IPS-NIHi11 (cell line): ENCODE measurements at places on chromosomes 3 and 15.

DNA sequence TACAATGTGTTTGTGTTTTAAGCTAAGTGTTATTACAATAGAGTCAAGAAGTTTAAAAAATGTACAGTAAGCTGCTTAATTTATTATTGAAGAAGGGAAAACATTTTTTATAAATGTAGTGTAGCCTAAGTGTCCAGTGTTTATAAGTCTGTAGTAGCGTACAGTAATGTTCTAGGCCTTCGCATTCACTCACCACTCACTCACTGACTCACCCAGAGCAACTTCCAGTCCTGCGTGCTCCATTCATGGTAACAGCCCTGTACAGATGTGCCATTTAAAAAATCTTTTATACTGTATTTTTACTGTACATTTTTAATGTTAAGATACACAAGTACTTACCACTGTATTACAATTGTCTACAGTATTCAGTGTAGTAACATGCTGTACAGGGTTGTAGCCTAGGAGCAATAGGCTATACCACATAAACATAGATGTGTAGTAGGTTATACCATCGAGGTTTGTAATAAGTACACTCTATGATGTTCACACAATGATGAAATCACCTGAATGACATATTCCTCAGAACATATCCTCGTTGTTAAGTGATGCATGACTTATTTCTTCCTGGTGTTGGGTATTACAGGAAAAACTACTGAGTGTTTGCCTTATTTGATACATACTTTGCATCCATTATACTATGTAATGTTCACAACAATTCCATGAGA is 156.6 kb upstream of the NUDT16 start:
- DNase-seq: no peak

DNA sequence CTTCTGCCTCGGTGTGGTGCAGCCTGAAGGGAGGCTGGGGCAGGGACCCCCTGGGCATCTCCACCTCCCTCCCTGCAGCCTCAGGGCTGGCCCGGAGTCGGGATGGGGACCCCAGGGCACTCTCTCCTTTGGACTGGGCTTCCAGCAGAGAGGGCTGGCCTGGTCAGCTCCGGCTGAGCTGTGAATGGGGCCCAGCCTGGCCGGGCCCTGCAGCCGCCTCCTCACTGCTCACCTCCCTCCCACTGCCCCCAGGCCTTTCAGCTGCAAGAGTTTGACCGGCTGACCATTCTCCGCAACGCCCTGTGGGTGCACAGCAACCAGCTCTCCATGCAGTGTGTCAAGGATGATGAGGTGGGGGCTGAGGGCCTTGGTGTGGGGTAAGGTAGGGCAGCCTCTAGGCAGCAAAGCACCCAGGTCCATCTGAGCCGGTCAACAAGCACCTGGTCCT is 36.0 kb downstream of the PSTPIP1 start:
- no peak for DNase-seq

DNA sequence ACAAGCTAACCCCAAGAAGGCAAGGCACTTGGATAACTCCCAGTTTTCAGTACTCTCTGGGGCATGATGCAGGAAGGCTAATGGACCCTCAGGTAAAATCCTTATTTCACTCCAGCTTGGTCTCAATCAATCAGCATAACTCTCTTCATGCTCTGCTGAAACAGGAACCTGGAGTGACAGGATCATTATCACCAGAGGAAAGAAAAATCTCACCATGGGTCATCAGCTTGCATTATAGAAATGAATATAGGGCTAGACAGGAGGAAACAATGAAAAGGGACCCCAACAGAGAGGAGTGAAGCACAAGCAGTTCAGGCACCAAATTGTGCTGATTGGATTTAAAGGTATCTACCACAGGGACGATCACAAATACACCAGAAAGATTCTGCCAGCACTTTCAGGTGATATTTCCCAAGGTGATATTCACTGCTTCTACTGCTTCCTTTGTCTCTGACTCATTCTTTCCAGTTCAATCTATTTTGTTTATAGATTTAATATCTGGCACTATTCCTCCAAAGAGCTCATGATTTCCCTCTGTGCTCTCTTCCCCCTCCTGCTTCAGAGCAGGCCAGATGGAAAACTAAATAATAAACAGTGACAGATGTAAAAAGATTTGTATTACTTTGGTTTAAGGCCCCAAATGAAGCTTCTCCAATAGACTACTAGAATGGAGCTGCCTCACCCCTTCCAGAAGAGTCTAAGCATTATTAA is 22.9 kb upstream of the THUMPD3 start:
- no peak for DNase-seq

DNA sequence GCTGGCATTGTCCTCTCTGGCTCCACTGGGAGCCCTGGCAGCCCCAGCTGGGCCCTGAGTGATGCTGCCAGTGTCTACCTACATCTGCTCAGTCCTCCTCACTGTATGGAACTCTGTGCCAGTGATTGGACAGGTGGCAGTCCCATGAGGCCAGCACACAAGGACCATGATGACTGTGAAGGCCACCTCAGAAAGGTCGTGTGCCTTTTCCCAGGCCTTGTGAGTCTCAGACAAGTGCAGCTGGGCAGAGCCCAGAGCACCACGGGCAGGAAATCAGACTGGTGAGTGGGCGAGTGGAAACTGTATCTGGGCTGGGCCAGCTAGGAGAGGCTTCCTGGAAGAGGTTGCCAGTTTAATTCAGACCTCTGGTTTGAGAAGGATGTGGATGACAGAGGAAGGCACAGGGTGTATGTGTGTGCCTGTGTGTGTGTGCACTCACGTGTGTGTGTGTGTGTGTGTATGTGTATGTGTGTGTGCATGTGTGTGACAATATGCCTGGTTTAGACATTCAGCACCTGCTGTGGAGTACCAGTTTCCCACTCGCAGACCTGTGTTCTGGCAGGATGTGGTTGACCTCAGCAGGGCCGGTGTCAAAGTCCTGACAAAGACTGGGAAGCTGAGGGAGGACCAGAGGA is 7.0 kb downstream of the MAPKAPK3 start:
- no peak for DNase-seq

GRCh38 chr15:56042031-56042430 is 48.6 kb upstream of the NEDD4 start:
- no peak for DNase-seq

- no peak for DNase-seq
Measured at GRCh38 chr15:98778263-98778959, 130.1 kb downstream of the IGF1R start.

- peak; percentile 57 for DNase-seq
Measured at GRCh38 chr3:13018043-13018451, 55.2 kb downstream of the IQSEC1 start.

- DNase-seq: no peak
Measured at GRCh38 chr15:79094611-79095021, 4.0 kb upstream of the RASGRF1 start.

DNA sequence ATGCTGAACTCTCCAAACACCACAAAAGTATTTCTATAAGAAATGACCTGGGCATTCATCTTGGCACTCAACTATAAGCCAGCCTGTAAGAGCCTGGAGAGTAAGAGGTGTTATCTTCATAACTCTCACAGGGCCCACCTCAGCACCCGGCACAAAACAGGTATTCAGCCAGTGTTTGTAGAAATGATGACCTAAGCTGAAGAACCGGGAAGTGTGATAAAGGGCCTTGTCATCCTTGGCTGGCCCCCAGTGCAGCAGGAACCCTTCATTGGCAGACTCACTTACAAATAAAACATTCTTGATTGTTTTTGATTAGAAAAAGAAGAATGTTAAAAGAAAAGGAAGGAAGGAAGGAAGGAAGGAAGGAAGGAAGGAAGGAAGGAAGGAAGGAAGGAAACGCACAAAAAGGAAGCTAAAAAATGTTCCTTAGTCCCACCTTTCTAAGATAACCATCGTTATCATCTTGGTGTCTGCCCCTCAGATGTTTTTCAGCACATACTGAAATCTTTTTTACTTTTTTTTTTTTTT is 52.1 kb downstream of the DAPK2 start:
- DNase-seq: no peak

DNA sequence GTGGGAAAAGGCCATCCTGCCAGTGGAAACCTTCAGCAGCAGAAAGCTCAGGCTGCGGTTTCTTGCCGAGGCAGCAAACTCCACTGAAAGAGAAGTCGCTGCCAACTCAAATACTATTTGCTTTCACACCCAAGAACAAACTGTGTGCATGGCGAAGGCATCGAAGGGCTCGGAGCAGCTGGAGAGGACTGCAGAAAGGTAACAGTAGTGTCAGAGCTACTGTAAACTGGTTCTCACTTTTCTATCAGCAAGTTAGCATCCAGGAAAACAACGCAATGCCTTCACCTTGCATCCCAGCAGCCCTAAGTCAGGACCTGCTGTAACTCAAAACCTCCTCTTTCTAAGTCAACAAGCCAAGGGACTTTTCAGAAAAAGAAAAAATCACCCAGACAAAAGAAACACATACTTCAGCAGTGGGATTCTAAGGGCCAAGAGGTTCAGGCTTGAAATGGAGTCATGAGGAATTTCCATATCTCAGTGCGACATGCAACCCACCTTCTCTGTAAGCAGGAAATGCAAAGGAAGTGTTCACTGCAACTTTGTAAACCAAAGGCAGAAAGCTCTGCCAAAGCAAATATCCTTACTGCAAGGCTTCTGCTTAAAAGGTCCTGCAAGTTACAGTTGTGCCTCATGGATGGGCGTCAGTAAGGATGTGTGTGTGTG is 193.5 kb downstream of the FOXP1 start:
- DNase-seq: no peak

- DNase-seq: peak; percentile 91
Measured at GRCh38 chr3:45656575-45657363, 32.4 kb upstream of the SACM1L start.

GRCh38 chr15:31200735-31201151 is 99.2 kb upstream of the TRPM1 start:
- DNase-seq: peak; percentile 78

GRCh38 chr3:70736009-70736408 is 423.6 kb upstream of the MDFIC2 start:
- no peak for DNase-seq

GRCh38 chr15:48559285-48559684 is 86.2 kb downstream of the FBN1 start:
- peak; percentile 25 for DNase-seq

DNA sequence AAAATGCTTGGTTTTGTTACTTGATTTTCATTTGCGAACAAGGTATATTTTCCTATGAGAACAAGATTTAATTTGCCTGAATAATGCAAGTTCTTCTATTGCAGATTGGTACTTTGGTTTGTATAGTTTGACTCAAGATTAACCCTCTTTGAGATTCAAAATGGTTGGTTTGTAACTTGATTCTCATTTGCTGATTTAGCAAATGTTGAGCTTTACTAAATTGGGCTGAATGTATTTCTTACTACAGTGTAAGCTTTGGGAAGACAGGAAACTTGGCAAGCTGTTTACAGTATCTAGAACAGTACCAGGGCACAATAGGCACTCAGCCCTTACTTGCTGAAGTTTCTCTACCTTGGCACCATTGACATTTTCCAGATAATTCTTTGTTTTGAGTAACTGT is 3.7 kb upstream of the SYNPR start:
- DNase-seq: no peak

DNA sequence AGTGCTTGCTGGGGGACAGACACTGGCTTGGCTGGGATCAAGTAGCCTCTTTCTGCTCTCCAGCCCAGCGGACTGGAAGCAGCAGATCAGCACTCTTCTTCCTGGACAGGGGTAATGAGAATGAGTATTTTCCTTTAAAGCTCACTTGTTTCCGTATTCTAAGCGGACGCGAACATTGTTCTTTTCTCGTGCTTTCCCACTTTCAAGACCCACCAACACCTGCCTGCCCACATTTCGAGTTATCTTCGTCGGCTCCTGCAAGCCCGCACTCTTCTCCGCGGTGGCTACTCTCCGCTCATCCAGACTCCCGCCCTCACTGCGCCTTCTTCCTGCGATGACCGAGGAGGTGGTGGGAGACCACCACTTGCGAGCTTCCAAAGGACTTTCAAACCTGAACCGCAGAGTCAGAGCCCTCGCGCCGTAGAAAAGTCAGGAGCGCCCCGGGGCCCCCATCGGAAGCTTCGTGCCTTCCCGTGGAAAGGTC is 1.6 kb upstream of the PPM1L start:
- DNase-seq: peak; percentile 38

DNA sequence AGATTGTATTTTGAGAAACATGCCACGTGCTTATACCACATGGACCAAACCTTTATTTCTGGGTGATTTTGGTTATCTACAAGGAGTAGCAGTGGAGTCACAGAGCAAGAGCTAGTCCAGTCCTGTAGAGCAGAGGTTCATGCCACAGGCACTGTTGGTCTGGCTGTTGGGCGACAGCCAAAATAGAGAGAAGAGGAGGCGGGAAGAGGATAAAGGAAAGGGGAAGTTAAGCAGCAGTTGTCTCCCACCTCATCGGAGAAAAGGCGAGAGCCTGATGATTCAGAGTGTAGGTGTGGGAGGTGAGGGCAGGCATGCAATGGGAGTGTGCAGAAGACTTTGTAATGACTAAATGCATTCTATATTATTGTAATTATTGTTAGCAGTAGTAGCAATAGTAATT is 237.5 kb upstream of the ROPN1 start:
- no peak for DNase-seq

- DNase-seq: peak; percentile 54
Measured at GRCh38 chr3:189967254-189967865, 153.3 kb downstream of the P3H2 start.

DNA sequence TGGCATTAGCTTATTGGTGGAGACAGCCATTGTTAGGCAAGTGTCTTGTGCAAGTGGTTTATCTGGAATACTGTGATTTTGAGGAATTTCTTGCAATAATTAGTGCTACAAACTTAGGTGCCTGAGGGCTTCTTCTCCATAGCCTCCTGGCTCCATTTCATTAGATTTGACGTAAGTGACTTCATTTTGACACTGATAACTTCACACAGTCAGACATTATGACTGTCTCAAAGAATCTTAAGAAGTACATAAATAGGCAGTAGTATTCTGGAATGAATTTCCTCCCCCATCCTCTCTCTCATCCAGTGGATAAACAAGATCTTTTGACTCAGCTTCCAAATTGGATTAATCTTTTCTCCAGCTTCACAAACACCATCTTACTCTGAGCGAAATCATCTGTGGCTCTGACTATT is 19.0 kb downstream of the ARL14 start:
- DNase-seq: no peak

DNA sequence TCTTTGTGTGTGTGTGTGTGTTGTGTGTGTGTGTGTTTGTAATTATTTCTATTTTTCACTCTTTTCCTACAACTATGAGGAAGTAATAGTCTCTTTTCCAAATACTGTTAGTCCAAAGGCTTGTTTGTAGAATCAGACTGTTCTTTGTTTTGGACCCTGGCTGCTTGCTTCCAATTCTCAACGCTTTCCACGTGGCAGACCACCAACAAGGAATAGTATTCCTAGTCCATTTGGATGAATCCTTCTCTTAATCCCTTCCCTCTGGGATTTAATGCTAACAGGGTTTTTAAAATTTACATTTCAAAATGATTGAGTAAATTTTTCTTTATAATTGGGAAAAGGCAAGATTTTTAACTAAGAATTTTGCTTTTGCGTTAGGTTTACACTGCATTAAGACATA is 62.7 kb downstream of the ADAMTSL3 start:
- no peak for DNase-seq

- no peak for DNase-seq
Measured at GRCh38 chr15:76982756-76983155, 12.2 kb upstream of the PSTPIP1 start.

DNA sequence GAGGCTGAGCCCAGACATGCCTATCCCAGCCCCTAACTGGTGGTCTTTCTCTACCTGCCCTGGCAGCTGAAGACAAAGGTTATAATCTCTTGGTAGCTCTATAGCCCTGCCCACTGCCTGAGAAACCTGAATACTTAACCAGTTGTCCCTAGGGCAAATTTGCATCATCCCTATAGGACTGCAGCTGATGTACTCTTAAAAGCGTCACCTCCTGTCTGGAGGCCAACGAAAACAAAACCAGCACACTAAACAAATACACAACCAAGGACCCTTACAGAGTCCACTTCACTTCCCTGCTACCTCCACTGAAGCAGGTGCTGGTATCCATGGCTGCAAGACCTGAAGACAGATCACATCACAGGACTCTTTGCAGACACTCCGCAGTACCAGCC is 98.0 kb downstream of the KCNAB1 start:
- no peak for DNase-seq
